ENCODE measurements at places on chromosomes 12 and 14. TPM values are rescaled to one million over a fixed set of nuclear protein-coding genes. Genes with fewer than 3 reads are reported as not detected.

DNA sequence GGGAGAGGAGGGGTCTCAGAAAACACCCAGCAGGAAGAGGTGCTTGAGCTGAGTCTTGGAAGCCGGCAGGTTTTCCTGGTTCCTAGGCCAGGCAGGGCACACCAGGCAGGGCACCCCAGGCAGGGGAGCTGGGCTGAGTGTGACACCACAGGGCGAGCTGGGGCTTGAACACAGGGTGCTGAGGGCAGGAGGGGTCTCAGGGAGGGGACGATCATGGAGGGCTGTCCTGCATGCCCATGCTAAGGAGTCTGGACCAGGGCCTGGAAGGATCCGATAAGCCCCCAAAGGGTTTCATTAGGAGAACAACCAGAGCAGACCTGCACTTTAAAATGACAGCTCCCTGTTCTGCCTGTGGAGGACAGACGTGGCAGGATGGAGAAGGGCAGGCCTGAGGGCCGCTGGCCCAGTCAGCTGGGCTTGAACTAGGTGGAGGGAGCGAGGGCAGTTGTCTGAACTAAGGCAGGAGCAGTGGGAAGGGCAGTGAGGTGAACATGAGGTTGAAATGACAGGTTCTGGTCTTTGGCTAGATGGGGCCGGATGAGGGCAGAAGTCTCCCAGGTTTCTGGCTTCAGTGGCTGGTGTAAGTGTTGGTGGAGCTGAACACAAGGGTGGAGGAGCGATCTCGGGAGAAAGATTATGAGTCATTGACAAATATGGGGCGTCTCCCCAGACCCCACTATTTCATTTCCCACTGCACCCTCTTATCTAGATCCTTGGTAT, 171.0 kb upstream of the PZP start:
- DNase-seq: no peak

Gene DNAI7
- total RNA-seq: not detected

DNA sequence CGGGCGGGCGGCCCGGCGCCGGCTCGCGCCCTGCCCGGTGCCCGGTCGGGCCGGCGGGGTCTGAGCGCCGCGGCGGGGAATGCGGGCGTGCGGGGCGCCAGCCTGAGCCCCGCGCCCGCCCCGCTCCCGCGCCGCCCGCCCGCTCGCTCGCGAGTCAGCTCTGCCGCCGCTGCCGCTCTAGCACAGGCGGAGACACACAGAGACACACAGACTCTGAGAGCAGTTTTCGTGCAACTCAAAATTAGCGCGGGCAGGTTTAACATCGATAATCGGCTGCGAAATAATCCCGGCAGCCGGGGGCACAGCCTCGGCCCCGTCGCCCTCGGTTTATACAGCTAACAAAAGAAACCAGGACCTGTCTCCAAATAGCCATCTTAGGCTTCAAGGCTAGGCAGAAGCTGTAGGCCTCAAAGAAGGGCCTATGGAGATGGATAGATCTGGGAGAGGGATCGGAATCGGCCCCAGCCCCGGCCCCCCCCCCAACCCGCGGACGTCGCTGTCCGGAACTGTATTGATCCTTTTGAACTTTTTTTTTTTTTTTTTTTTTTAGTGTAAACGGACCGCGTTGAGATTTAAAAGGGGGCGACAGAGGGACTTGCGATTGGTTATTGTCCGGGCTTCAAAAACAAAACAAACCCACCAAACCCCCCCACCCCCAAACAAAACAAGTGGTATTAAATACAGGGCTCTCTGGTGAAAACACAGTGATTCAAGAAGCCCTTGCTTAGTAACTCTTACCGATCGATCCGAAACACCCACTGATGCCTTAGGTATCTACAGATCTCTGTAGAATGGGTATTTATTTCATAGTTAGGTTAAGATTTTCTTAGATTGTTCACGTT, 1.1 kb downstream of the ARID2 start:
- peak; percentile 37 for DNase-seq

DNA sequence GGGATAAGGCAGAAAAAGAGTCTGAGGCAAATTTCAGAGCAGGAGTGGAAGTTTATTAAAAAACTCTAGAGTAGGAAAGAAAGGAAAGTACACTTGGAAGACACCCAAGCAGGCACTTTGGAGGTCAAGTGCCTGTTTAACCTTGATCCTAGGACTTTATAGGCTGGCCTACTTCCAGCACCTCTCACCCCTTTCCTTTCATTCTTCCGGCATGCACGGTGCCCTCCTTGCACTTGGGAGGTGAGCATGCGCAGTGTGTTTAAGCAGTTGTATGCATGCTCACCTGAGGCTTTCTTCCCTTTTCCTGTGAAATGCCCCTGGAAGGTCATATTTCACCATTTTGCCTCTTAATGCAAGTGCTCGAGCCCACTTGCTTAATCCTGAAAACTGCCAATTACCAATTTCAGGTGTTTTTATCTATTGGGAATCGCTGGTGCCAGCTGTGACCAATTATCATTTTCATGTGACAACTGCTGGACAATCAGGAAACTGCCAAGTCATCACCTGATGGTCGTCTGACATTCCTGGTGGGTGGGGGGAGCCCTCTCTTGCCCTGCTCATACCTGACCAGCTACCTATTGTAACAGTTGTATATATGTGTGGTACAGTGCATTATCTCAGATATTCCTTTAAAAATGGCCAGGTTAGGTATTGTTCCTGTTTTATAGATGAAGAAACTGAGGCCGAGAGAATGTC, 53.5 kb downstream of the SUDS3 start:
- no peak for DNase-seq

DNA sequence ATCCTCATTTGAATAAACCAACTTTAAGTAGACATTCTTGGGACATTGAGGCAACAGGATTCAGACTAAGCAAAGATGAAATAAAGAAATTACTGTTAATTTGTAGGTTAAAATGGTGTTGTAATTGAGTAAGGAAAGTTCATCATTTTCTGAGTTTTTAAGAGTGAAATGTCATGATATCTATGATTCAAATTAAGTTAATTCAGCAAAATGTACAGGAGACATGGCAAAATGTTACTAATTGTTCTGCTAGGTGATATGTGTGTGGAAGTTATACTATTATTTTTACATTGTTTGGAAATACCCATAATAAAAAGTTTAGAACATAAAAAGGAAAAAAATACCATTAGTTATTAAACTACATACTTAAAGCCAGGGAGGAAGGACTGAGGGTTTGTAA, 55.0 kb upstream of the EGLN3 start:
- no peak for DNase-seq

DNA sequence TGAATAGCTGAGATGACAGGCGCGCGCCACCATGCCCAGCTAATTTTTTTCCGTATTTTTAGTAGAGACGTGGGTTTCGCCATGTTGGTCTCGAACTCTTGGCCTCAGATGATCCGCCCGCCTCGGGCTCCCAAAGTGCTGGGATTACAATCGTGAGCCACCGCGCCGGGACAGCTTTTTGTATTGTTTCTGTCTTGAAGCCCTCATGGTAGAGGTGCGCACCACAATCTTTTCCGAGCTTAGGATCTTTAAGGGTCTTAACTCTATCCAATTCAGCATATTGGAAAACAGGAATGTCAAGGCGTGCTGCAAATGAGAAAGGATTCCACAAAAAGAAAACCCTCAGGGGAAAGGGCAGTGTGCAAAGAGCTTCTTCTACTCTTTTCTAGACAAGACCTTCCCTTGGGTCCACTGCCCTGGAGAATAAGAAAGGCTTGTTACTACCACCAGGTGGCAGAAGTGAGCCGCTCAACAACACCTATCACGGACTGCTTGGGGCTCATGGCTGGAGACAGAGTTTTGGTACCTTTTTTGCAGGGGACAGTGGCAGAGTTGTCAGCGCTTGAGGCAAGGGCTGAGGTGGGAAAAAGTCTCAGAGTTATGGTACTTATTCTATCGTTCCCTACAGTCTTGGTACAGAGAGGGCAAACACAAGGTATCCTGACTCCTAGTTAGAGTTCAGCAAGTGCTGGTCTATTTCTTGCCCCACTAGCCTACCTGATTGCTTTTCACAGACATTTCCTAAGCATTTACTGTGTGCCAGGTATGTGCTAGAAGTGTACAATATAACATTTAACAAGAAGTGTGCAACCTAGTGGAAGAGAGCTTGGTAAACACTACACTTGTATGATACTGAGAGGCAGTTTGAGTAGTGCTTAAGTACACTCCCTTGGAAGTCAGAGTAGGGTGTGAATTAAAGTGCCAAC, 16.4 kb upstream of the SP7 start:
- peak; percentile 93 for DNase-seq

- peak; percentile 63 for DNase-seq
Observed at GRCh38 chr14:66378712-66379505, 107.3 kb upstream of the CCDC196 start.

DNA sequence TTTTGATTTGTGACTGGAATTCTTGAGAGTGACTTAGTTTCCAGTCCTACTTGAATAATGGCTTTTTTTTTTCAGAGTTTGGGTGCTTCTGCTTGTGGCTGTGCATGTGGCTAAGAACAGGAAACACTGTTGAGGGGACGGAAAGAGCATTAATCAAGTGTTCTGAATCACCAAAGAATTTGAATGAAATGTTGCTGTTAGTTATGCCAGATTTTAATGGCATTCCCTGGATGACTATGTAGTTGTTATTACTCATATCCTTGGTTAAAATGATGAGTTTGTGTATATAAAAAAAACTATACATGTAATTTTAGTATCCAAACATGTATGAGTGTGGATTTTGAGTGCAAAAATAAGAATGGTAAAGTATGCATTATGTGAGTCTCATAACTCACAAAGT, 347.9 kb downstream of the BCAT1 start:
- peak; percentile 25 for DNase-seq

- no peak for DNase-seq
Observed at GRCh38 chr14:68513838-68514607, 278.8 kb downstream of the ZFP36L1 start.

Gene TMEM120B
- total RNA-seq: 18.5 TPM

GRCh38 chr14:91202234-91202974, 42.1 kb downstream of the GPR68 start:
- peak; percentile 52 for DNase-seq

GRCh38 chr12:111454311-111454710, 48.6 kb downstream of the SH2B3 start:
- DNase-seq: no peak

Gene SSTR1
- total RNA-seq: 0.23 TPM

Gene SIX1
- 18.2 TPM for total RNA-seq

Gene SYNDIG1L
- not detected for total RNA-seq

DNA sequence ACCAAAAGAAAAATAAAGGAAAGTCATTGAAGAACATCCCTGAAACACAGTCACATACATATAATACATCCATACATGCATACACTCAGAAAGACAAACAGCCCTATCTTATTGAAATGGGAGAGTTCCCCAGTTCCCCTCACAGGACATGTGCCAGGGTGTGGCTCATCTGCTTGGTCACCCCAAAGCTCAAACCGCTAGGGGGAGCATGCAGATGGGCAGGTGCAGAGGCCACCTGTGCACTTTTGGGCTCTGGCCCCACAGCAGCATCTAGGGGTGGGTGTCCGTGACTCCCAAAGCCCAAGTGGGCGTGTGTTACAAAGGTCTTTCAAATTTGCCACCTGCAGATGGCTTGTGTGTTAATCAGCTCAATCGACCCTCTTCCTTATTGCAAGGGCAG, 75.2 kb downstream of the CMAS start:
- DNase-seq: peak; percentile 8

- no peak for DNase-seq
Observed at GRCh38 chr14:72986857-72987256, 40.0 kb downstream of the ZFYVE1 start.

DNA sequence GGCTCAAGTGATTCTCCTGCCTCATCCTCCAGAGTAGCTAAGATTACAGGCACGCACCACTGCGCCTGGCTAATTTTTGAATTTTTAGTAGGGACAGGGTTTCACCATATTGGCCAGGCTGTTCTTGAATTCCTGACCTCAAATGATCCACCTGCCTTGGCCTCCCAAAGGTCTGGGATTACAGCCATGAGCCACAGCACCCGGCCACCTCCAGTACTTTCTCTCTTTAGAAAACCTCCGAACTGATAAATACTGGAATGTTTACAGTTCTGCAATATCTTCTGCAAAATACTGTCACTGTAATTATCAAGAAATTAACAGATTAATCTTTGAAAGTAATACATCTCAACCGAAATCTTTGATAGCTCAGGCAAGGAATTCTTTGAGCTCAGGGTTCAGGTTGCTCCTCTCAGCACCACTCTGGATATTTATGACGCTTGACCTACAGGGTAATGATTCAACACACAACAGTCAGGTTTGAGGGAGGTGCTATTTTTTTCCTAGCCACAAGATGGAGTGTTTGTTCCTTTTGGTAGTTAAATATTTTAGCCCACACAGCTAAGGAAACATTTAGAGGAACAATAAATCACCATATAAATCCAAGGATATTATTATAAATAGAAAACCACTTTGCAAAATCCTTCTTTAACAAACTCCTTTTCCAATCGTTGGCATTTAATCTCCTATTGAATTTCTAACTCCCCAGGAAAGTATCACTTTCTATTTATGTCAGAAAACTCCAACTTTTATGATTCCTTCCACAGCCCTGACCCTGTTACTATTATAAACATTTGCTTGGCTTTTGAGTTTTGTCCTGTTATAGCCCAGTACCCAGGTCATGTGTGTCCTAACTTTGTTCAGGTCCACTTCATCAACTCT, 48.6 kb upstream of the GTF2A1 start:
- DNase-seq: peak; percentile 90

All from PC-3 (cell line).